ENCODE measurements at places on chromosomes 6 and 20.

GRCh38 chr20:45372241-45372640 is 5.9 kb downstream of the TP53TG5 start:
- DNase-seq, result no peak

DNA sequence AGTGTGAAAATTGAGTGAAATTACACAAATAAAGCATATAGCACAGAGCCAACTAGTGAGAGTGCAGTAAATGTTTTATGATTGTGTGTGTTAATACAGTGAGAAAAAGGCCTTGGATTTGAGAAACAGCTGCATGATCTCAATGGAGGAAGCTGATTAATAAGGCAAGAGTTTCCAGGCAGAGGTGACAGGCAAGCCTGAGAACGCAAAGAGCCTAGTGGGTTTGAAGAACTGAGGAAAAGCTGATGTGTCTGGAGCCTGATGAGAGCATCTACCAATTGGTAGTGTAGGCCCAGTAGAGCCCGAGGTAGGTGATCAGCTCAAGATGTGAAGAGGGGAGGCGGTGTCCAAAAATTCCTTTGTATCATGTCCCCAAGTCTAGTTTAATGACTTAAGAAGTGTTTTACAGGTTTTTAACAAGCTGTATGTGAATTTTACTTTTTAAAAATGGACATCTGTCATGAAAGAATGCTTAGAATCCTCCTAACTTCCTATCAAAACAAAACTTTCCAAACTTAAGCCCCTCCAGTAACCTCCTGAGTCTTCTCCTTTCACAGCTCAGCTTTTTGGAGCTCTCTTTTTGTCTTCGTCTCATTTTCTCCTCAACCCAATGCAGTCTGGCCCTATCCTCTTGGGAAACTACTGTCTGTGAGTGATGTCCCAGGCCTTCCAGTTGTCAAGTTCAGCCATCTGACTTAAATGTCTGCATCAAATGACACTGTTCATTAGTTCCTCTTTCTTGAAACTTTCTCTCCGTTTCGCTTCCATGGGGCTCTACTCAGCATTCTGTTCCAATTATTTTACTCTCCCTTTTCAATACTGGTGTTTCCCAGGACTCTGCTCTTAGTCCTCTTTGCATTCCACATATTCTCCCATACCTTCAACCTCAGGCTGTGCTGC is 1.2 kb downstream of the CDC40 start:
- DNase-seq, result no peak

GRCh38 chr6:156359912-156360311 is 417.3 kb upstream of the ARID1B start:
- DNase-seq, result no peak

DNA sequence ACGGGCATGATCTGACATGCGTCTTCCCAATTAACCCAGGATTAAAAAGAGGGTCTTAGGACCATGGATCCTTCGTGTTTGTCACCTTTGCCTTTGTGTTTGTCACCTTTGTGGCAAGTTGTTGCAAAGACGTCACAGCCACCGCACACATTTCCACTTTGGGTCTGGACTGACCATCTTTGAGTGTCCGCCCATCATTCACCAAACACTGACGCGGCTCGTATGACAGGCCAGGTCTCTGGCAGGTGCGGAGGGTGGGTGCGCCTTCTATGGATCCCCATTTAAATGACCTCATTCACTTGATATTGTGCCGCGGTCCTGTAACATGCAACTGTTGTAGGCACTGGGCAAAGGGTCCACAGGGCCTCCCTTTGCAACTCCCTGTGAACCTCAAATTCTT is 404.1 kb downstream of the TAF4 start:
- DNase-seq, result no peak

DNA sequence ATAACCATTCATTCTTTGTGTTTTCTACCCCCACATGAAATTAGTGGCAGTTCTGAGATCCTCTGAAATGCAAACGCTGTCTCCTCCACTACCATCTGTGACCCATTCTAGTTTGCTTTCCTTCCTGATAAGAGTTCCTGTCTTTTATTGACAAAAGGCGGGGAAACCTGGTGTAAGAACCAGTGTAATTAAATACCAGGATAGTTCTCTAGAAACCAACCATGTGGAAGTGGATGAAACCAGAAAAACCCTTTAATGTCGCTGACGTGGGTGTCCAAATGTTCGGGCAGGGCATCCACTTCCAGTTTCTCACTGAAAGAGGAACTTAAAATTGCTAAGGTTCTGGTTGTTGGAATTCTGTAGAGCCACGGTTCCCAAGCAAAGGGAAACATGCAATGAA is 79.1 kb downstream of the TNFRSF21 start:
- no peak for DNase-seq

GRCh38 chr20:50012282-50013263 is 29.8 kb downstream of the SNAI1 start:
- peak; percentile 87 for DNase-seq

DNA sequence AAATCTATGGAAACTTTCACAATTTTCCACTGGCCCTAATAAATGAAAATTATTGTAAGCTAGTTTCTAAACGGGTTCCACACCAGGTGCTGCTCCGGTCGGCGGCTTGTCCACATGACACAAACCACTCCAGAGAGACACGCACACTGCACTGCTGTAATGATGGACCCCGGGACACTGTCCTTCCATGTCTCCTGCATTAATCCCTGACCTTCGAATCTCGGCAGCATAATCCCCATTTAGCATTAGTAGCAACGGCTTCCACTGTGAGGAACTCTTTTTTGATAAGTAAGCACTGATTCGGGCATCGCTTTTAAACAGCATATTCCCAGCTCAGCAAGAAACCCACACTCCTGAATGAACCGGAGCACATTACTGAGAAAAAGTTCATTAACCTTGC is 43.5 kb downstream of the INSM1 start:
- no peak for DNase-seq

GRCh38 chr20:42656130-42656529 is 533.6 kb downstream of the PTPRT start:
- DNase-seq, result no peak

DNA sequence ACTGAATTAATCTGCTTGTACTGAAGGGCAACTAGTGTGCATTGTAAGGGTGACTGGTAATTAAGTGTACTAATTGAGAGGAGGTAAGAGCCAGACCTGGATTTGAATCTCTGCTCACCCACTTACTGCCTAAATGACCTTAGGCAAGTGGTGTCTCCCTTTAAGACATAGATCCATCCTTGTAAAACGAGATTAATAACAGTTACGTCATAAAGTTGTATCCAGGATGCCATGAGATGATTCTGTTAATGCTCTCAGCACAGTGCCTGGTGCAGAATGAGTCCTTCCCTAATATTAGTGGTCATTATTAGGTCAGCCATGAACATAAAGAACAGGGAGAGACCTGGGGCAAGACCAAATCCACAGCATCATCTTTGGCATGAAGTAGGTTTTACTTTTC is 470.1 kb downstream of the MAFB start:
- no peak for DNase-seq

DNA sequence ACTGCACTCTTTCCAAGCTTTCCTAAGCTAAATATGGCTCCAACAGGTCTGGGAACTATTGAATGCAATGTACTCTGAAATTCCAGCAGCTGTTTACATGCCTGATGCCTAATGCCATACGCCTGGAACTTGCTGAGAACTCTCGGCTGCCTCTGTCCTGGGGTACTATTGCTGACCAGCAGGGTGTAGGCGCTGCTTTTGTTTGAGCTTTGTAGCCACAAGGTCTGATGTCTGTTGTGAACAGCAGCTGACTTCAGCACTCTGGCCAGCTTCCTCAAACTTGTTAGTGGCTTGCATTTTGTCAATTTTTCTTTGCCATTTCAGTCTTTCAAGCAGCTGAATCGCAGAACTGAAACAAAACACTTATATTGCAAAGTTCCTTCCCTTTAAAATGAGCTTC is 26.7 kb downstream of the SAYSD1 start:
- peak; percentile 50 for DNase-seq

GRCh38 chr20:15122613-15123012 is 785.2 kb upstream of the FLRT3 start:
- no peak for DNase-seq

GRCh38 chr6:122790028-122790422 is 967 bp downstream of the SMPDL3A start:
- no peak for DNase-seq

GRCh38 chr6:155075930-155076695 is 81.0 kb downstream of the TIAM2 start:
- DNase-seq, result no peak

- no peak for DNase-seq
Observed at GRCh38 chr6:135505648-135506047, 8.1 kb upstream of the AHI1 start.

- no peak for DNase-seq
Observed at GRCh38 chr6:154432533-154433476, 76.2 kb upstream of the IPCEF1 start.

DNA sequence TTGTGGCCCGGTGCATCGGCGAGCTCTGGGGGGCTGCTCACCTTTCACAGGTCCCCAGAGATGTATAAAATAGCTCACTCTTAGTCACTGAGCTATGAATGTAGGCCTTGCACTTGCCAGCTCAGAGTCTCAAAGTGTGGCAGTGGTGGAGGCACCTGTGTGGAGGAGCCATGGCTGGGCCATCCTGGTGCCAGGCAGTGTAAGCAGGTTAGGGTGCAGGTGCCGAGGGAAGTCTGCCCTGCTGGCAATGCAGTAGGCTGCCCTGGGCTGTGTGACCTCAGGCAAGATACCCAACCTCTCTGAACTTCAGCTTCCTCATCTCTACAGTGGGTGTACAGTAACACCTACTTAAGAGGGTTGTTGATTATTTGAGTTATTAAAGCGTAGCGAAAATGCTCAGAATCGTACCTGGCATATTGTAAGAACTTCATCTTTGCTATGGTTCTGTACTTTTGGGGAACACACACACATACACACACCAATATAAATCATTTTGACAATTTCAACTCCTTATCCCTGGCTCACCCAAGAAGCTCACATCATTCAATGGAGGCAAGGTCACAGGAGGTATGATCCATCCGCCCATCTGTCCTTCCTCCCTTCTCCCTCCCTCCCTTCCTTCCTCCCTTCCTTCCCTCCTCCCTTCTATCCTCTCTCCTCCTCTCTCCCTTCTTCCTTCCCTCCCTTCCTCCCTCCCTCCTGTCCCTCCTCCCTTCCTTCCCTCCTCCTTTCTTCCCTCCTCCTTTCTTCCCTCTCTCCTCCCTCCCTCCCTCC is 66.8 kb upstream of the STX16 start:
- no peak for DNase-seq

DNA sequence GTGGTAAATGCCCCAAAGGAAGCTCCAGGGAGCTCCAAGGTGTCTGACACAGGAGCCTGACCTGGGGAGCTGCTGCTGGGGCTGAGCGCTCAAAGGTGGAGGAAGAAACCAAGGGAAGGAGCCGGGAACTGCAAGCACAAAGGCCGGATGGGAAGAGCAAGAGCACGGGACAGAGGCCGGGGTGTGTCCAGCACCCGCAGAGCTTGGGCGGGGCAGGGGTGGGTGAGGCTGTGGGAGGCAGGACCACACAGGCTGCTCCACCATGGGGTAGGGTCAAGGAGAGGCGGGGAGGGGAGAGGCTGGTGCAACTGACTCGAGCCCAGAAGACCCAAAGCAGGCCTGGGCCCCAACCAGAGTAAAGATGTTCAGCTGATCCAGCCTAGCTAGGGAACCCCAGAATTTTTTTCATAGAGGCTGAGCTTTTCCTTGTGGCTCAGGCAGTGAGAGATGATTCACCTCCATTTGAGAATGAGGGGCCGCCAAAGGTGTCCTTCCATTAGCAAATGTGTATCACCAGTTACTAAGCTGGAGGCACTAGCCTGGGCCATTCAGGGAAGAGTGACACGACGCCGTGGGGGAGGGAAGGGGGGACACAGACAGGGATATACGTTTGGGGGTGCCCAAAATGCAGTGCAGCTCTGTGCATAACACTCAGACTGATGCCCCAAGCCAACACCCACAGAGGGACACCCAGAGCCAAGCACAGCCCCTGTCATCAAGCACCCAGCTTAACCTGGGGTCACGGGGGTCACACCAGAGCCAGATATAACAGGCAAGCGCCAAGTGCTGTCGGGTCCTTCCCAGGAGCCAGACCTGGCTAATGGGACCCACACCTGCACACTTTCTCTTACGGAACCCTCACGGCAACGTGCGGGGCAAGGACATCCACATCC is 21.3 kb upstream of the TLDC2 start:
- no peak for DNase-seq

- peak; percentile 33 for DNase-seq
Observed at GRCh38 chr6:161373905-161374451, 100.1 kb upstream of the AGPAT4 start.

GRCh38 chr20:208942-209566 is 18.0 kb upstream of the DEFB129 start:
- DNase-seq, result peak; percentile 55

GRCh38 chr6:161487217-161487531 is 213.3 kb upstream of the AGPAT4 start:
- no peak for DNase-seq

- DNase-seq, result no peak
Observed at GRCh38 chr20:48789185-48789668, 38.6 kb downstream of the PREX1 start.

DNA sequence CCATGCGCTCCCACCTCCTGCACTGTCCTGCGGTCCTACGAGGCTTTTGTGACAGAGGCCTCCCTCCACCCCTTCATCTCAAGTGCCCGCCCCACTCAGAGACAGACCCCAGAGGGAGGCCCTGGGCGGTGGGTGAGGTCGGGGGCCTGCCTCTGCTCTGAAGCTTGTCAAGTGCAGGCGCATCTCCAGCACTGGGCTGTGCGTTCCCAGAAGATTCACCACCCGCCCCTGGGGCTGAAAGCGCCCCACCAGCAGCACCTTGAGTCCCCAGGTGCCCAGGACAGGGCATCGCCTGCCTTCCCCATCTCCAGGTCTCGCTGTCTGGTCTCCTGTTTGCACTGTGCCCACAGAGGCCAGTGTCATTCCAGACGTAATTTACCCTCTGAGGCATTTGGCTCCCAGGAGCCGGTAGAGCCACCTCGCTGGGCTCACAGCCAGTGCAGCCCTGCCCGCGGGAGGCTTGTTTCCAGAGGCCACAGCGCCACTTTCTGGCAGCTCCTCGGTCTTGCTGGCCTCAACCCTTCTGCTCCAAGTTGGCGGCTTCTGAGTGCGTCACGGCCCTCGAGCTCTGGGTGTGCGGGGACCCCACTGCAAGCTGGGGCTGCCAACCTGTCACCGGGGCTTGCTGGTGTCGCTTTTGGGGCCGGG is 191.1 kb downstream of the TAF4 start:
- no peak for DNase-seq

DNA sequence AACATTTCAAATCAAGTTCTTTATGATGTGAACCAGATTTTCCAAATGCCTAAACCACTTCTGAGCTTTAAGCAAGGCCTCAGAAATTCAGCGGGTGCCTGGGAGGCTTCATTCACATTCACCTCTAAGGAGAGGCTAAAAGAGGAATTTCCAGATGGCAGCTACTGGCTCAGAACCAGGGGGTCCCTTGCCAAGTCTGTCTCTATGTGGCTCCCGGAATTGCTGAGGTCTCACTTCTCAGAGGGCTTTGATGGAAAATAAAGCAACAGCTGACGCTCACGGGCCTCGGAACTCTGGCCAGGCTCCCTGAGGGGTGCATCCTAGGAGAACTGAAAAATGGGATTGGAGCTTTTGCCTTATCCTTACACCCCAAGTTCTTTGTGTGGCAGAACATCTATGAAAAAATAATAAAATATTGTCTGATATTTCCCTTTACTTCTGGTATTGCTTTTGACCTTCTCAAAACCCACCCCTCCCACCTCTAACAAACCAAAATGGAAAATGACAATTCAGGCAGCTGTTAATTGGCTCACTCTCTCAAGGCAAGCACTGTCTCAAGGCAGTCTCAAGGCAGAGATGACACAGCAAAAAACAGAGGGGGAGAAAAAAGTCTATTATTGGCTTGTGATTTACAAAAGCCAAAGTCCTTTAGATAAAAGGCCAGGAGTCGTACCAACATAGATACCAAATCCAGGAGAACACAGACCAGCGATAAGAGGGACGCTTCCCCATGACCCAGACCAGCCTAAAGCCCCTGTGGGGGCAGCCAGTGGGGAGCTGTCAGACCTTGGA is 21.8 kb upstream of the LRRN4 start:
- no peak for DNase-seq
